ENCODE measurements at places on chromosomes 12 and 14. TPM values are rescaled to one million over a fixed set of nuclear protein-coding genes. Genes with fewer than 3 reads are reported as not detected.
A peak's percentile ranks its signal among the peaks of the same experiment; 100 is the strongest.

- H3K27me3 ChIP-seq, result peaks cover 23% of the 10 kb centered on the region
- H3K4me1 ChIP-seq, result peaks cover 7% of the 10 kb centered on the region
- no peak overlapping the region for H3K4me3 ChIP-seq
- no peaks in the 10 kb centered on the region for H3K36me3 ChIP-seq
Observed at GRCh38 chr12:21769307-21769706, 5.2 kb downstream of the KCNJ8 start.

DNA sequence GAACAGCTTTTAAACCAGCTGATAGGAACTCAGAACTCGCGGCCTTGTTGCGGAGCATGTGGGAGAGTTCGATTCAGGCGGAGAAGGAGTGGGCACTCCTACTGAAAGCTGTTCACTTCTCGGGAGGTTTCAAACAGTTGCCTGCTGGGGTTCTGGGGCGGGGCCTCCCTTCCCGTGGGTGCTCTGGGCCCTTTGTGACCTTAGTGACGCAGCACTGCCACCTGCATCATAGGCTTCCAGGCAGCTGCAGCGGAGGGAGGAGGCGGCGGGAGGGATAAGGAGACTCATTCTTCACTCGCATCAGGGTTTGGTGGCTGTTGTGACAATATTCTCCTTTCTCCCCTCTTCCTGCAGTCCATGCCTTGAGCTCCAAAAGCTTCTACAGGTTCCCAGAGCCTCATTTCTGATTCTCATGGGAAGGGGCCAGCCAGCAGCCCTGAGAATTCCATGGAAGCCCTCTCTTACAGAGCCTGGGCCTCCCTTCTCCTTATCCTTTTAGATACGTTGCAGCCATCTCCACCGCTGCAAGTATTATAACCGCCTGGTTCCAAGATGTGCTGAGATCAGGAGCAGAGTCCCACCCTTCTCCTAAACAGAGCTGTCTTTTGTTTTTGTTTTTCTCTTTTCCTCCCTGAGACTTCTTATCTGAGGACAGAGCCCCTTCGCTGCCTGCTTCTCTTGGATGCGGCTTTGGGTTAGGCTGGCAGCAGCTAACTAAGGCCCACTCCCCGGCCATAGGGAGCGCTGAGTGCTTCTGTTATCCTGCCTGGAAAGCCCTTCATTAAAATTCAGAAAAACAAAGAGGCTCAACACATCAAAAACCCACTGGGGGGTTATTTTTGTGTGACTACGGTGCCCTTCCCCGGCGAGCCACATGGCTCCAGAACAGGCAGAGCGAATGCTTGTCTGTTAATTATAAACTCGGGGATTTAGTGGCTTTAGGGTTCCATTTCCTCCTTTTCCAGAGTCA lies 67.6 kb upstream of the GPATCH2L start:
- no peak overlapping the region for H3K4me3 ChIP-seq
- H3K4me1 ChIP-seq, result no peaks in the 10 kb centered on the region
- DNase-seq, result no peak
- H3K27me3 ChIP-seq, result no peaks in the 10 kb centered on the region
- no peaks in the 10 kb centered on the region for H3K36me3 ChIP-seq

- peaks cover 9% of the 10 kb centered on the region for H3K36me3 ChIP-seq
- H3K27ac ChIP-seq, result no peak overlapping the region
Observed at GRCh38 chr12:63826006-63826585, 18.4 kb upstream of the SRGAP1 start.

GRCh38 chr12:90250042-90250441 lies 541.4 kb upstream of the ATP2B1 start:
- peaks cover 10% of the 10 kb centered on the region for H3K4me1 ChIP-seq
- no peak overlapping the region for H3K27ac ChIP-seq
- H3K36me3 ChIP-seq, result no peaks in the 10 kb centered on the region

DNA sequence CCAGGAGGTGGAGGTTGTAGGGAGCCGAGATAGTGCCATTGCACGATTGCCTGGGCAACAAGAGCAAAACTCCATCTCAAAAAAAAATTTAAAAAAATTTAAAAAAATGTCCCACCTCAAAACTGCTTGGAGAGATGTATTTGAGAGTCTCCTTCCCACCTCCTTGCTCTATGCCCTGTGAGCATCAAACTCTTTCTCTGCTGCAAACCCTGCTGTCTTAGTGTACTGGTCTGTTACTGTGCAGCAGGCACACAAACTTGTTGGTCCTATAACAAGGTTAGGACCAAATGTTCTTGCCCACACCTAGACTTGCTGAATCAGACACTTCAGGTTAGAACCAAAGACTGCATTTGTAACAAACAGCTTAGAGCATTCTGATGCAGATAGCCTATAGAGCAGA lies 153.5 kb upstream of the FUT8 start:
- H3K27me3 ChIP-seq, result no peaks in the 10 kb centered on the region
- no peak overlapping the region for H3K27ac ChIP-seq
- H3K4me1 ChIP-seq, result peaks cover 26% of the 10 kb centered on the region
- no peaks in the 10 kb centered on the region for H3K36me3 ChIP-seq

GRCh38 chr14:22531451-22532344 lies 57.3 kb downstream of the DAD1 start:
- DNase-seq, result peak; percentile 45
- peak overlapping the region; percentile 95 for H3K27ac ChIP-seq
- H3K4me1 ChIP-seq, result peaks cover 82% of the 10 kb centered on the region
- peaks cover 91% of the 10 kb centered on the region for H3K36me3 ChIP-seq
- H3K27me3 ChIP-seq, result no peaks in the 10 kb centered on the region

DNA sequence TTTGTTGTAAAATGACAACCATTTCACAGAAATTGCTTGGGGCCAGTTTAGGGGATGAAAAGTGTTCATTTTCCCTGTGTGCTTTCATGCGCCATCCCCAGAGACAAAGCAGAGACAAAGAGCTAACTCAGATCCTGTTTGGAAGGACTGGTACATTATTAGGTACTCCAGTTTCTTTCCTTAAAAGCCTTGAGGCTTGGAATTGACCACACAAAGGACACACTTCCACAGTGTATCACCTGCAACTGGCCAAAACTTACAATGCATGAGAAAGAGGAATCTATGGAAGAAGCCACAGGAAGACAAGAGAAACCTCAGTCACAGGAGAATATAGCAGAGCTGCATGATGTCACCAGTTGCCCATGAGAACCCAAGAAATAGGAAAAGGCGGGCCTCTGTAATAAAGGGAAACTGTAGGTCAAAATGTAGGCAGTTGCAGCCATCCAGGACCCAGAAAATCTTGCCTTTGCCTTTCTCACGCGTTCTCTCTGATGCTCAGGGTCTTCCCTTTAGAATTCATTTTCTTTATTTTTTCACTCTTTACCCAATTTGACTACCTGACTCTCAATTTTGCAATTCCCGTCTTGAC lies 339.0 kb downstream of the RMST start:
- no peaks in the 10 kb centered on the region for H3K36me3 ChIP-seq
- H3K27ac ChIP-seq, result no peak overlapping the region
- no peaks in the 10 kb centered on the region for H3K4me1 ChIP-seq
- H3K4me3 ChIP-seq, result no peak overlapping the region
- H3K27me3 ChIP-seq, result no peaks in the 10 kb centered on the region

DNA sequence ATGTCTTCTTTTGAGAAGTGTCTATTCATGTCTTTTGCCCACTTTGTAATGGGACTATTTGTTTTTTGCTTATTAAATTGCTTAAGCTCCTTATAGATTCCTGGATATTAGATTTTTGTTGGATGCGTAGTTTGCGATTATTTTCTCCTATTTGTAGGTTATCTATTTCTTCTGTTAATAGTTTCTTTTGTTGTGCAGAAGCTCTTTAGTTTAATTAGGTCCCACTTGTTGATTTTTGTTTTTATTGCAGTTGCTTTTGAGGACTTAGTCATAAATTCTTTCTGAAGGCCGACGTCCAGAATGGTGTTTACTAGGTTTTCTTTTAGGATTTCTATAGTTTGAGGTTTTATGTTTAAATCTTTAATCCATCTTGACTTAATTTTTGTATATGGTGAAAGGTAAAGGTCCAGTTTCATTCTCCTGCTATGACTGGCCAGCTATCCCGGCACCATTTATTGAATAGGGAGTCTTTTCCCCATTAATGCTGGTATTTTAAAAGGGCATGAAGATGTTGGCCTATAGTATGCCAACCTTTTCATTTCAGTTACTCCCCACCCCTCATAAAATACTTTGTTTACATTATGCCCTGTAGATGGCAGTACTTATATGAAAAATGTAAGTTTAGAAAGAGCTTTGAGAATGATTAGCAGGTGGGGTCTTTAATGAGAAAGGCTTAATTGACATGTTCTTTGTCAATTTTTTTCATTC lies 62.9 kb upstream of the PSMA6 start:
- peaks cover 1% of the 10 kb centered on the region for H3K36me3 ChIP-seq
- DNase-seq, result no peak
- H3K4me1 ChIP-seq, result peaks cover 13% of the 10 kb centered on the region

DNA sequence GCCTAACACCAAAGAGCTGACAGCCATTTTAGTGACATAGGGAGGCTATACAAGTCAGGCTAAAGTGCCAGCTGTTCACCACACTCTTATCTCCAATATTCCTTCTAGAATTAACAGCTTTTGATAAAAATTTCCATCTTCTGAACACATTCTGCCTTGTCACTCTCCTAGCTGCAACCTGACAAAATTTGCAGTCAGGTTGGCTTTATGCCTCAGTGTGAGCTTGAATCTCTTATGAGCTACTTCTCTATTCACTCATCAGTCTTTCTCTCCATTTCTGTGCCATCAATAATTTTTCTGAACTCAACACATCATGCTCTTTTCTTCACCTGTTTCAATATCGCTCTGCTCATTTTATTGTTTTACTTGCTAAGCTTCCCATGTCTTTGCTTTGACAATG lies 50.2 kb downstream of the TMTC1 start:
- H3K4me1 ChIP-seq, result no peaks in the 10 kb centered on the region
- no peak overlapping the region for H3K27ac ChIP-seq
- no peaks in the 10 kb centered on the region for H3K36me3 ChIP-seq
- H3K4me3 ChIP-seq, result no peak overlapping the region
- H3K27me3 ChIP-seq, result peaks cover 4% of the 10 kb centered on the region

DNA sequence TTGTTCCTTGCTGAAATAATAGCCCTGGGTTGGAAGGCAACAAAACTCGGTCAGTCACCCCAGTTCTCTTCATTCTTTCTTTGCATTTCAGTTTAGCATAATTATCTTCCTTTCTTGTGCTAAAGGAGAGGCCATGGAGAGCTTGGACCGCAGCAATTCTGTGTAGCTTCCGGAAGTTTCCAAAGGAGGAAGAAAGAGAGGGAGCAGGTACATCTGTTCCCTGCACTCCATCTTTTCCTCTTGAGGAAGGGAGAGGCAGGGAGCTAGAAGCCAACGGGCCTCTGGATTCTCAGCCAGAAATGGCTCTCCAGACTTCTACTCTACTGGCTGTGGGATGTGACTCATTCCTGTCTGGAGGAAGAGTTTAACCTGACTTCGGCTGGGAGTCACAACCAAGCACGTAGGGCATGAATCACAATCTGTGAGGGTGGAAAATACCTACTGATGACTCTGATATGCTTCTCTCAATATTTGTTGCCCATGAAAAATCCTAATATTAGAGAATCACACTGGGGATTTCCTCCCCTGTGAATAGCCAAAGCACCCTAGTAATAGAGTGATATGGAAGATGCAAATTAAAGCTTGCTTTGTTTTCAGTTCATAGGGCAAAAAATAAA lies 17.0 kb downstream of the ANO6 start:
- peak overlapping the region; percentile 42 for H3K27ac ChIP-seq
- no peaks in the 10 kb centered on the region for H3K27me3 ChIP-seq
- peaks cover 29% of the 10 kb centered on the region for H3K36me3 ChIP-seq

GRCh38 chr12:123061441-123062205 lies 81.1 kb downstream of the ARL6IP4 start:
- peaks cover 46% of the 10 kb centered on the region for H3K4me1 ChIP-seq
- no peak for DNase-seq
- no peaks in the 10 kb centered on the region for H3K36me3 ChIP-seq

DNA sequence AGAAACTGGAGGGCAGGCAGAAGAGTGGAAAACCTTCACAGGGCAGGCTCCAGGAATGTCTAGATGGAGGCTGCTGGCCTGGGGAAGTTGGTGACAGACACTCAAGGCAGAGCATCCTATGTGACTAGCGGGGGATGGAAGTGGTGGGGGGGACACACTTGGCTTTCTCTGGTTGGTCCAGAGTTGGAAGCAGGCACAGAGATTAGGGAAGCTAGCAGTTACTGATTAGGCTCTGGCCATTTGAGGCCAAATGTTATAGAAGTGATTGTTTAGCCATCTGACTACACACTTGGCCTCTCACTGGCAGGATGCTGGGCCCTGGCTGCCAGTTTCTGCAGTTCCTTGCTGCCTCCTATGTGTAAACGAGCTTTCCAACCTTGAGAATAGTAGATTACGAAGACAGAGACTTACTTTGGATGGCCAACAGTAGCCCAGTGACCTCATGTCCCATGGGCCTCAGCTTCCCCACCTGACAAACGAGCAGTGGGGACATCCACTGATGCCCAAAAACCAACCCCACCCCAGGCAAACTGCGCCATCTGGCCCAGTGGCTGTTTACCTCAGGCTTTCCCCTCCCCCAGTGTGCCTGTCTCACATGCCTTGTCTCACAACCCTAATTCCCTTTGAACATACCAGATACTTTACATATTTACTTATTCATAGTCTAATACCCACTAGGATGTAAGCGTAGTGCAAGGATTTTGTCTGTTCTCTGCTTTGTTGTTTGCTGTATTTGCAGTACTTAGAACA lies 102.7 kb downstream of the PAPLN start:
- H3K4me1 ChIP-seq, result no peaks in the 10 kb centered on the region
- no peak overlapping the region for H3K4me3 ChIP-seq

DNA sequence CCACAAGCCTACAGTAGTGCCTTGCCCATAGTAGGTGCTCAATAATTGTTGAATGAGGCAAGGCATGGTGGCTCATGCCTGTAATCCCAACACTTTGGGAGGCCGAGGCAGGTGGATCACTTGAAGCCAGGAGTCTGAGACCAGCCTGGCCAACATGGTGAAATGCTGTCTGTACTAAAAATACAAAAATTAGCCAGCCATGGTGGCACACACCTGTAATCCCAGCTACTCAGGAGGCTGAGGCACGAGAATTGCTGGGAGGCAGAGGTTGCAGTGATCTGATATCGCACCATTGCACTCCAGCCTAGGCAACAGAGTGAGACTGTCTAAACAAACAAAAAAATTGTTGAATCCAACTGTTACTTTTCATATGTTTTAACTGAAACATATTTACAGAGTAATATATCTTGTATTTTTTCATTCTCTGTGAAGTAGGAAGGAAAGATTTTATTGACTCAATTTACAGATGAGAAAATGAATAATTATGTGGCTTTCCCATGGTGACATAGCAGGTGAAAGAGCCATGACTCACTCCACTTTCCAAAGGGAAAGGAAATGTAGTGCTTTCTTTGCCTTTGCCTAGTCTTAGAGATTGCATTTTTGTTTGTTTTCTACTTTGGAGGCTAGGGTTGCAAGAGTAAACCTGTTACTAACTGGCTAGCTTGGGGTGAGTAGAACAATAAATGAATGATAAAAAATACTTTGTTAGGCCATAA lies 95.4 kb upstream of the SLC38A4 start:
- no peaks in the 10 kb centered on the region for H3K36me3 ChIP-seq
- no peak overlapping the region for H3K4me3 ChIP-seq
- peaks cover 2% of the 10 kb centered on the region for H3K4me1 ChIP-seq

- no peaks in the 10 kb centered on the region for H3K27me3 ChIP-seq
- H3K4me3 ChIP-seq, result no peak overlapping the region
- H3K27ac ChIP-seq, result no peak overlapping the region
- no peak for DNase-seq
- peaks cover 10% of the 10 kb centered on the region for H3K36me3 ChIP-seq
Observed at GRCh38 chr12:12537421-12537820, 25.2 kb downstream of the DUSP16 start.

Gene C12orf54
- not detected for total RNA-seq

Gene GZMB
- total RNA-seq, result 1,271 TPM

Gene LRRIQ1
- not detected for total RNA-seq
